Spleen (tissue), 13 donors: ENCODE measurements at places on chromosomes 5 and 9. TPM values are rescaled to one million over a fixed set of nuclear protein-coding genes. Genes with fewer than 3 reads are reported as not detected.

The PCDHB13 gene
- 4.0 TPM for total RNA-seq

The UNC13B gene
- 12.2 TPM for total RNA-seq

The C1QTNF3 gene
- 8.8 TPM for total RNA-seq

The PCDHGA2 gene
- 1.8 TPM for total RNA-seq

The MCC gene
- total RNA-seq = 16.6 TPM

The C9 gene
- total RNA-seq = not detected

The RNF180 gene
- total RNA-seq = 8.9 TPM

The PLEKHG4B gene
- 0.41 TPM for total RNA-seq

The DEPDC1B gene
- total RNA-seq = 4.2 TPM

The OBP2B gene
- total RNA-seq = not detected

The OTP gene
- not detected for total RNA-seq

The SEMA5A gene
- 9.0 TPM for total RNA-seq

The MSX2 gene
- total RNA-seq = 0.19 TPM

The ZNF618 gene
- total RNA-seq = 13.6 TPM

The SUSD3 gene
- 54.8 TPM for total RNA-seq

The LMBRD2 gene
- 11.7 TPM for total RNA-seq

The CBY3 gene
- not detected for total RNA-seq

The SLC46A2 gene
- total RNA-seq = 1.0 TPM

The SH3GL2 gene
- total RNA-seq = not detected

The PROB1 gene
- 1.6 TPM for total RNA-seq

The PDCD1LG2 gene
- 25.0 TPM for total RNA-seq

The SYK gene
- total RNA-seq = 152 TPM

The HEMGN gene
- 1.1 TPM for total RNA-seq

The GGTA1 gene
- 39.3 TPM for total RNA-seq

The ELOVL7 gene
- 6.0 TPM for total RNA-seq

The RAD1 gene
- total RNA-seq = 15.2 TPM

The PCDHGA12 gene
- 5.3 TPM for total RNA-seq

The FCHSD1 gene
- total RNA-seq = 34.9 TPM

The CAMK4 gene
- total RNA-seq = 13.5 TPM

The GDA gene
- not detected for total RNA-seq

The FAM163B gene
- 1.0 TPM for total RNA-seq

The CYLC2 gene
- not detected for total RNA-seq

The PCDHGB1 gene
- total RNA-seq = 1.1 TPM

The TPRN gene
- total RNA-seq = 7.1 TPM

The FGF1 gene
- 6.2 TPM for total RNA-seq

The RALGPS1 gene
- 18.8 TPM for total RNA-seq

The PTGES gene
- 2.2 TPM for total RNA-seq

The MTREX gene
- total RNA-seq = 48.4 TPM

The PCDHGA10 gene
- total RNA-seq = 5.6 TPM

The ADAMTS13 gene
- 3.9 TPM for total RNA-seq

The DRD1 gene
- total RNA-seq = not detected

The CNTFR gene
- 29.5 TPM for total RNA-seq

The DMGDH gene
- total RNA-seq = 1.1 TPM

The PRSS3 gene
- not detected for total RNA-seq

The ARPC5L gene
- total RNA-seq = 33.6 TPM
